ENCODE measurements at places on chromosomes 5 and 9.

- no peak for DNase-seq
Measured at GRCh38 chr5:132456296-132456986, 34.1 kb downstream of the IRF1 start.

DNA sequence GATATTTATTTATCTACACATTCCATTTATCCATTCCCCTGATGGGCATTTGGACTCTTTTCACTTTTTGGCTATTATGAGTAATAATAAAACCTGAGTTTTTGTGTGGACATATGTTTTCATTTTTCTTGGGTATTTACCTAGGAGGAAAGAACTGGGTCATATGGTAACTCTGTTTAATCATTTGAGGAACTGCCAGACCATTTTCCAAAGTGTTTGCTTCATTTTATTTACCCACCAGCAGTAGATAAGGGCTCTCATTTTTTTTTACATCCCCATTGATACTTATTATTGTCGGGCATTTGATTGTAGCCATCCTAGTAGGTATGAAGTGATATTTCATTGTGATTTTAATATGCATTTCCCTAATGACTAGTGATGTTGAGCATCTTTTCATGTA lies 7.7 kb upstream of the PTPDC1 start:
- no peak for DNase-seq

GRCh38 chr9:131395157-131396098 lies 1.5 kb downstream of the PRRC2B start:
- no peak for DNase-seq

- no peak for DNase-seq
Measured at GRCh38 chr5:4700069-4700468, 440.1 kb upstream of the ADAMTS16 start.

GRCh38 chr5:56011835-56012234 lies 17.1 kb upstream of the IL6ST start:
- DNase-seq = no peak

- no peak for DNase-seq
Measured at GRCh38 chr9:12801663-12802062, 26.8 kb downstream of the LURAP1L start.

- DNase-seq = no peak
Measured at GRCh38 chr5:40568548-40568947, 111.2 kb upstream of the PTGER4 start.

DNA sequence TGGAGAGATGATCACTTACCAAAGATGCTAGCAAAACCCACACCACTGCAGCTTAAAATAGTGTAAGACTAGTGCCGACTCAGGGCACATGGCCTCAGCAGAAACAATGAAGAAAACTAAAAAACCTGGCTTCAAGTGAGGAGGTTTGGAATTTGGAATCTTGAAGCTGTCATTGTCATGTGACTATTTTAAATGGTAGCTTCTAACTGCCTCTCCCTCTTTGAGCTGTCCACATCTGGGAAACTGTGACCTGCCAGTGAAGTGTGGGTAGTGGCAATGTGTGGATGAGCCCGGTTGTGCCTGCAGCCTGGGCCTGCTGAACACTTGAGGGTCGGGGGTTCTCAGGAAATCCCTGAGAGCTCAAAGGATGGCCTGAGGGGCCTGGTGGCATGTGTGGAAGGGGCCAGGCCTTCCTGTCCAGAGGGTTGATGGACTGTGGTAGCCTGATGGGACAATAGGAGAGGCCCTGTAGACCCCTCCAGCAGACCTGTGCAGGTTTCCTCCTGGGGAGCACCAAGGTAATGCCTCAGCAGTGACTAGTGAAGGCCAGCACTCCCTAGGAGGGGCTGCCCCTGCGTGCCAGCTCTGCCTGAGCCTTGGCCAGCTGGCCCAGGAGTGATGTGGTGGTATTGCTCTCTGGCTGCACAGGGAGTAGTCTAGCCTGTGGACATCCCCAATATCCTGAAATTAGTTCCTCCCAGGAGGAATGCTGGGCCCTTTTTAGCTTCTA lies 13.6 kb downstream of the USP20 start:
- no peak for DNase-seq

GRCh38 chr5:93078082-93079038 lies 502.7 kb downstream of the NR2F1-AS1 start:
- no peak for DNase-seq

DNA sequence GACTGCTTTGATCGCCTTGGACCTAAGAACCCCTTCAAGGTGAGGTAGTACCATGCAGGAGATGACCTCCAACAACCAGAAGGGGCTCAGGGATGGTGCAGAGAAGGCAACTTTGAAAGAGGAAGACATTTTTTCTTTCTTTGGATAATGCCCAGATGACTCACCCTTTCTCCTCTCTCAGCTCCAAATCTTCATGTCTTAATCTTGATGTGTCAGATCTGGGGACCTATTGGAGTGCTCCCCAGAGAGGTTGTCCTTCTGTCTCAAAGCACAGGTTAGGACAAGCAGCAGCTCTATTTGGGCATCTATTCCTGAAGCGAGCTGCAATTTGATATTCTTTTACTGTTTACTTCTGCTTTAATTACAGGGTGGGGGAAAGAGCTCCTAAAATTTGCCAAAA lies 229.9 kb upstream of the MAP3K1 start:
- DNase-seq = no peak

DNA sequence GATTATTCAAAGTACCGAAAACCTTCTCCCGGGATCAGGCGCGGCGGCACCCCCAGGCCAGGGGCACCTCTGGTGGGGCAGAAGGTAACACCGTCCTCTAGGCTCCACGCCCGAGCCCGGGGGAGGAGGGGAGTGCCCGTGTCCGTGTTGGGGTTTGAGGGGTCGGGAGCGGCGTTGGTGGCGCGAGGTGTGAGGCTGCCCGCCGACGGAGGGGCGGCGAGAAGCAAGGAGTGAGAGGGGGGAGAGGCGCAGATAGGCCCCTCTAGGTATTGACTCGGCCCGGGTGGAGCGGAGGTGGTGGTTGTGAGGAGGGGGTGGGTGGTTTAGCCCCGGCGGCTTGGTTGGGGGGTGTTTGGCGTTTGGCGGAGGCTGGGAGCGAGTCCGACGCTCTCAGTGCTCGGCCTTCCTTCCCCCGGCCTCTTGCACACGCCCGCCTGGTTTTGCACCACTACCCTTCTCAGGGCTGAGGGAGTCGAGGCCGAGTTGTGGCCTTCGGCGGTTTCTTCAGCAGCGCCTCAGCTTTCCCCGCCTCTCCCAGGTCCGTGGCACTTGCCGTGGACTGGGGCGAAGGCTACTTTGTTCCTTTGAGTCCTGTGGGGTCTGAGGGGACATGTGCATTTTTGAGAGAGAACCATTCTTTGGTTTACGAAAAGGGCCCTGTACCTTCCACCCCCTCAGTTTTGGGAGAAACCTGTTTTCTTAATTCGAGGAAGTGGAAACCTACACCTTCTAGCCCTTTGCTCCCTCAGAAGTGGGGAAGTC lies 450 bp downstream of the GPBP1 start:
- no peak for DNase-seq

DNA sequence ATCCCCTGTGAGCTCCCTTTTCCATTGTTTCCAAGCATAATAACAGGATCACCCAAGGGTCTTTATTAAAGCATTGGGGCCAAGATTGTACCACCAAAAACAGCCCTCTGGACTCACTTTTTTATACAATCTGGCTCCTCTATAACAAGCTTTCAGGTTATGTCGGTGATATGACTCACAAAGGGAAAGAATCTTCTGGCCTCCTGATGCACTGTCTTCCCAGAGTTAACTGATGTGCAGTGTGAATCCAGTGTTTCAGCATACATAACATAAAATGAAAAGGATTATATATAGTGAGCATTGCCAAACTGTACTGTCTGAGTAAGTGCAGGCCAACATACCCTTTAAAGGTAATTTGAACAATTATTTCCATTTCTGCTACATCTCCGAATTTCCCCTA lies 33.9 kb upstream of the MAN2A1 start:
- DNase-seq = no peak

- peak; percentile 29 for DNase-seq
Measured at GRCh38 chr9:86706391-86706790, 240.9 kb downstream of the GAS1 start.

DNA sequence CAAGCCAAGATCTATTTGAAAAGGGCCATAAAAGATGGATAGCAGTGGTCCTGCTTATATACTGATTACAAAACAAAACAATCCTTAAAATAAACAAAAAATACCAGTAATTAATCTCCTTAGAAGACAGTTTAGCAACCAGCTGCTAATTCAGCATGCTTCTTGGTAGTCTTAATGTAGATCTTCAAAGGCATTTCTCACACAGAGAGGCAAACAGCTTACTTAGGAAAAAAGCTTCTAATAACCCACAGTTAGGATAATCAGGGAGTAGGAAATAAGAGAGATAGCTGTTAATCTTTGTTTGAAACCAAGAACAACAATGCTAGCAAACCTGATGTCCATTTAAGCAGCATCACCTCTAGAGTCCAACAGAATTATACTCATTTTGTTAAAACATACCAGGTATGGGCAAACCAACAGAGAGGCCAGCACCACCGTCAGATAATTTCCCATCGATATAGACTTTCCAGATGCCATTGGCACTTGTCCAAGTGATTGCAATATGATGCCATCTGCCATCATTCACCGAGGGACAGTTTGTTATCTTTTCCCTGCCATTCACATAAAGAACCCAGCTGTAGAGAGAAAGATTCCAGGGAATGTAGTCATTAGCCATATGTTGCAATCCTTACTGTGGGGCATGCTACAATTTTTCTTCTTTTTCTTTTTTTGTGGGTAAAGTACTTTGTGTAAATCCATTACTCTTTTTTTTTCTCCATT lies 105.6 kb upstream of the TXNDC8 start:
- no peak for DNase-seq

GRCh38 chr5:117318528-117318927 lies 743.9 kb upstream of the SEMA6A start:
- DNase-seq = no peak

DNA sequence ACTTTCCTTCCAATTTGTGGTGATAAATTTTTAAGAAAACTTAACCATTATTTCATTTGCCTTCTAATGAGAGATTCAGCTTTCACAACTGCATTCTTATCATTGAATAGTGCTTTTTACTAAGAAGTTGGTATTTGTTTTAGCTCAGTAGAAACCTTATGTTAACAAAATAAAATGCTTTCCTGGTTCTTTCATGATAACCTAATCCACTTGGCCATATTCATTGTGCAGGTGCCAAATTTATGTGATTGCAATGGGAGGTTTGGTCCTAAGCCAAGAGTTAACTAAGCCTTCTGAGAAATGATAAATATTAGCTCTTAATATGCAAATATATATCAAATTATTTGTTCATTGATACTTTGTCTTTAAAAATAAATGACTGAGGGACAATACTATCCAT lies 141.1 kb upstream of the TLE4 start:
- DNase-seq = no peak

GRCh38 chr5:167999182-167999581 lies 292.3 kb upstream of the WWC1 start:
- no peak for DNase-seq

- DNase-seq = no peak
Measured at GRCh38 chr9:18855656-18856055, 177.4 kb downstream of the SAXO1 start.

- DNase-seq = no peak
Measured at GRCh38 chr9:132061526-132061925, 18.1 kb downstream of the MED27 start.

DNA sequence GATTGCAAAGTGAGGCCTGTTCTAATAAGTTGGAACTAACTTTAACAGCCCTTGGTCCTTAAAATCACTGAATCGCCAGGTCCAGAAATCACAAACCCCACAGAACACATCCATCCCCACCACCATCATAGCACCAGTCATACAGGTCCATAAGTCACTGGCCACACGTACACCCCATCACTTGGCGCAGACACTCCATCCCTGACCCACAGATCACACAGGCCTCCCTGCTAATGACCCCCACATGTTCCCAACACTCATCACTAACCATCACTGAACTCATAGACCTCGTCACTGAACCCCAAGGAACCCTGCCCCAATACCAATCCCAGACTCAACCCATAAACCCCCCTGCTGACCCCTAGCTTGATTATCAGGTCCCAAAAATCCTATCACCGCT lies 41.2 kb upstream of the ZNF300 start:
- DNase-seq = no peak

GRCh38 chr9:92947268-92948037 lies at the start of gene FGD3:
TSS of gene FGD3 (plus strand) at chr9:92947523. CDS start at chr9:92976257, 28,734 bp downstream.
- DNase-seq = no peak

DNA sequence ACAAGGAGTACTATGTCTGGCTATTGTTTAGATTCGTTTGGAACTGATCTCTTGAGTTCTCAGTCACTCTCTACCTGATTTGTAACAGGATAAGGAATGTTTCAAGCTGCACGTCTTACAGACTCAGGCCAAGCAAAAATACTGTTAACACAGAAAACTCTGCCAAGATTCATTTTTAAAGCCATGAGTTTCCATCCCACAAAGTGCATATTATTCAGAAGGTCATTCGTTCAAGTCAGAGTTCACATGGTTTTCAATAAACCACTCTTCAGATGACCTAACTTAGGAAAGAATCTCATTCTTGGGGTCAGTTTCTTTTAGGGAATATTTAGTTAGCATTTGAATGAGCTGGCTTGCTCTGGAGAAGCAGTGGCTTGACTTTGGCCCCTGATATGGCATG lies 49.3 kb downstream of the F2R start:
- no peak for DNase-seq

- DNase-seq = no peak
Measured at GRCh38 chr5:176573564-176574296, 24.6 kb downstream of the CDHR2 start.

- DNase-seq = no peak
Measured at GRCh38 chr5:114325541-114325940, 36.3 kb upstream of the KCNN2 start.

GRCh38 chr5:91397791-91398190 lies 14.7 kb upstream of the ARRDC3 start:
- DNase-seq = no peak

- no peak for DNase-seq
Measured at GRCh38 chr9:124849801-124850200, 3.5 kb upstream of the WDR38 start.

DNA sequence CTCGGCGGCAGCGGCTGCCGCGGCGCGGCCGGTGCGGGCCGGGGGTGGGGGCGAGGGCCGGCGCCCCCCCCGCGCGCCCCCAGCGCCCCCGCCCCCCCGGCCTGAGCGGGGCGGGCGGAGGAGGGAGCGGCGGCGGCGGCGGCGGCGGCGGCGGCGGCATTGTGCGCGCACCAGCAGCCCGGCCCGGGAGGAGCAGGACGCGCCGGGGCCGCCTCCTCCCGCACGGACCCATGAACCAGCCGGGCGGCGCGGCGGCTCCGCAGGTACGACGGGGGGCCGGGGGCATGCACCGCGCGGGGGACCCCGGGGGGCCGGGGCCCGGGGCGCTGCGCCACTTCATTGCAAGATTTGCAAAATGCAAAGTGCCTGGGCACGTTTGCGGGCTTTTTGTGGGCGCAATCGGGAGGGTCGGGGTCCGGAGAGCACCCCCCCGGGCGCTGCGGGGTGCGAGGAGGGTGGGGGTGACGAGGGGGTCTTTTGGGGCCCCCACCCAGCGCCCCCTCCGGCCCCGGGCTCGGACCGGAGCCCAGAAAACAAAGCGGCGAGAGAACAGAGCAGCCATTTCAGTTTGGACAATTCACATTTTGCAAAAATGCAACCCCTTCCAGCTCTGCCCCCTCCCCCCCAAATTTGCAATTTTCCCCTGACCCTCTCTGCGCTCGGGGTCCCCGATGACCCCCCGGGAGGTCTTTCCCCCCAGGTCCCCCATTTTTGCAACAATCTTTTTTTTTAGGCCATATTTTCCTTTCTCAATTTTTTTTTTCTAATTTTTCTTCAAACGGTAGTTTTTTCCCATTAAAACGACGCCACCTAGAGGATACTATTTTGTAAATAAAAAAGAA lies at the start of gene ZNF618:
Gene ZNF618 (plus strand): TSS at position 159 of the 842 bp plus-strand sequence. CDS start 72 bp downstream, at position 231.
- DNase-seq = no peak
